Activated naive CD8-positive, alpha-beta T cell treated with anti-CD3 and anti-CD28 coated beads, Interleukin-2, amount 10 ng/mL, durations not matched to agents 7 days and 5 days (primary cell): ENCODE measurements at places on chromosomes 3 and 15. TPM values are rescaled to one million over a fixed set of nuclear protein-coding genes. Genes with fewer than 3 reads are reported as not detected.

The ATP13A5 gene
- not detected for total RNA-seq

The CADPS gene
- total RNA-seq, result not detected

- DNase-seq, result no peak
Measured at GRCh38 chr3:138875096-138875753, 40.5 kb upstream of the PIK3CB start.

DNA sequence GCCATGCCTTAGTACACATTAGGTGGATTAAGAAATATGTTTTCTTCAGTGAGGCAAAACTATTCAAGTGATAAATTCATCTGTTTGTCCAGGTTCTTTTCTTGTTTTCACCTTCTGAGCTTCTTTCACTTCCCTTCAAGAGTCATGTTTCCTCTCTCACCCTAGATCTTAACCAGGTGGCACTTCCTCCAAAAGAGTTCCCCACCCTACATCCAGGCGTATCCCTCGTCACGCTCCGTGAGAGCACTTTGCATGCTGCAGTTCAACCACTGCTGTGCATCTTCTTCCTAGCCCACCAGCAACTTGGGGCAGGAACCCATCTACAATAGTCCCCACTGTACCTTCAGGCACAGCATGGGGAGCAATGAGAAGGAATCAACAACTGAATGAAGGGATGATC, 28.9 kb downstream of the OSBPL10 start:
- DNase-seq, result no peak
